Hepatocyte (in vitro differentiated cells): ENCODE measurements at places on chromosomes 1 and 21.

GRCh38 chr1:235932090-235932510 lies 65.4 kb upstream of the LYST start:
- no peak for DNase-seq

DNA sequence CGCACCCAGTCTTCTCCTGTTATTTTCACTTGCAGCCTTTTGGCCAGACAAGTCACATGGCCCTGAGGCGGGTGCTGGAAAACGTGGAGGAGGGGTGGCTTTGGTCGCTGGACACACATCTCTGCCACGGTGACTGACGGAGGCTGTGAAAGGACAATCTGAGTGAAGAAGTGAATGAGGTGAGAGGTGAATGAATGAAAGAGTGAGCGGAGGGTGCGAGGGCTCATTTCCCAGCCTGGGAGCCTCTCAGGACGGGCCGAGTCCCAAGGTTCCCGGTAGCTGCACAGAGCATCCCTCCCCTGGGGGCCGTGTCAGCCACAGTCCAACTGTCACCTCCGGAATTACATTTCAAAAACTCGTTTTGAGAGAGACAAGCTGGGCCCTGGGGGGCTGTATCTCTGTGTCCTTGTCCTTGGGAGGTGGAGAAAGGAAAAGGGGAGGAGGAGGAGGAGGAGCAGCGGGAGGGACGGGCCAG lies 89.6 kb downstream of the UBIAD1 start:
- no peak for DNase-seq

DNA sequence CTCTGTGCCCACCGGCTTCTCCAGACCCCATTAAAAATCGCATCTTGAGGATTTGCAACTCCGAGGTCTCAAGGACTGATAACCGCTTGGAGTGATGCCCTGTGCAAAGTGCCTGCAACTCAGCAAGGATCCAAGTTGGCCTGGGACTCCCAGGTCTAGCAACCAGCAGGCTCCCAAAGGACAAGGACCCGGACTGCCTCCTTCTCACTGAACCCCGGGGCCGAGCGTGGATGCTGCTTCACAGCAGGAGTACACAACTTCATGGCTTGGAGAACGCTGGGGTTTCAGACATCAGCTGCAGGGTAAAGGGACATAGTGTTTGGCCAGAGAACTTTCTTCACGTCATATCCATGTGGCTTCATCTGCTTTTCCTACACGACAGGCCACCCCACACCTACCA lies 65.2 kb downstream of the ATP5PO start:
- DNase-seq: no peak

GRCh38 chr1:40042341-40042740 lies 1.8 kb downstream of the CAP1 start:
- DNase-seq: no peak

- DNase-seq: peak; percentile 92
Observed at GRCh38 chr1:94247138-94248094, 10.0 kb upstream of the ARHGAP29 start.

DNA sequence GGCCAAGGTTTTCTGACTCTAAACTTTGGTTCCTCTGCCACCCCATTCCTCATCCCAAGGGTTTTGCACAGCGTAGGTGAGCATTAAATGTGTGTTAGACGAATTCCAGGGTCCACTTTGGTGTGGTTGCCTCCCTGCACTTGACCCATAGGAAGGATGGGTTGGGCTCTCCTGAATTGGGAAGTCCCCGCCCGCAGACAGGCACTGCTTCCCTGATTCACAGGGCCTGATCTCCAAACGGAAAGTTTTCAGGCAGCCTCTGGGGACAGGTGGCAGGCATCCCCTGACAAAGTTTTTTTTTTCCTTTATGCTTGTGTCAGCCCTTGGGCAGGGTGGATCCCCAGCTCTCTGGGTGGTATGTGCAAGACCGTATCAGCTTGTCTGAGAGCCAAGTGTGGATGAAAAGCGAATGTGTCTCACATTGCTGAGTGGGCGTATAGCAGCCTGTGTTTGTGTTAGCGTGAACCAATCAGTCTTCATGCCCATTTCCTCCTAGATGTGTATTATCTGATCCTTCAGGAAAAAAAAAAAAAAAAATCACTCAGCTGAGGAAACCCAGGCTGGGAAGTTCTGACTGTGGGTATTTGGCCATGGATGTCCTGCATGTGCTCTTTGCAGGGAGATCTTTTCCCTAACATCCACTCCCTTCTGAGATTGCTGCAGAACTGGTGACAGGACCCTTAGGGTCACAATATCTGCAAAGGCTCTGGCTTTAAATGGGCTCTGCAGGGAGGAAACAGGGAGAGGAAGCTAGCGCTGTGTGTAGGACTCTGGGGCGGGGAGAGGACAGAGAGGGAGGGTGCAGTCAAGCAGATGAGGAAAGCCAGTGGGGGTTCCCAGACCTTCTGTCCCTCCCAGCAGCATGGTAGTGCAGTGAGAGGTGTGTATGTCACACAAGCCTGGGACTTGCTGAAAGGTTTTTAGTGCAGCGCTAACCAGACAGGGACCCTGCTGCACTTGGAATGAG lies 42.2 kb upstream of the TRABD2B start:
- DNase-seq: peak; percentile 41

DNA sequence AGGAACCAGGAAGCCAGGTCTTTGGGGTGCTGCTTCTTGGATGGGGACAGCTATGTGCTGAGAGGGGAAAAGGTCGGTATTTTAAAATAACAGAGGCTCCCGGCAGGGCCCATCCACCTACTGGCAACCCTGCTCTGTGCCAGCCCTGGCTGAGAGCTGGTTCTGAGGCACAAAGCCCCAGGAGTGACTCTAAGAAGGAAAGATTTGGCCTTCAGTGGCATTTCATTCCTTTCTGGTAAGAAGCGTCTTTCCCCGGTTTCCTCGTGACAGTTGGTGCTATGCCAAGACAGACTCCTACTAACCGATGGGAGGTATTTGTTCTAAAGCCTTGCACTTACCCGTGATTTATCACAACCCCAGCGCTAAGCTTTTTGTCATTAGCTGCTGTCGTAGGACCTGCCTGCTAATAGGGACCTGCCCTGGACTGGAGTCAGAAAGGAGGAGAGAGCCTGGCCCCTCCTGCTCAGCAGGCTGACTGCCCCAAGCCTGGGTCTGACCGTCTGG lies 123.1 kb upstream of the ADAR start:
- no peak for DNase-seq

- no peak for DNase-seq
Observed at GRCh38 chr1:112285316-112285715, 110.7 kb upstream of the CTTNBP2NL start.

DNA sequence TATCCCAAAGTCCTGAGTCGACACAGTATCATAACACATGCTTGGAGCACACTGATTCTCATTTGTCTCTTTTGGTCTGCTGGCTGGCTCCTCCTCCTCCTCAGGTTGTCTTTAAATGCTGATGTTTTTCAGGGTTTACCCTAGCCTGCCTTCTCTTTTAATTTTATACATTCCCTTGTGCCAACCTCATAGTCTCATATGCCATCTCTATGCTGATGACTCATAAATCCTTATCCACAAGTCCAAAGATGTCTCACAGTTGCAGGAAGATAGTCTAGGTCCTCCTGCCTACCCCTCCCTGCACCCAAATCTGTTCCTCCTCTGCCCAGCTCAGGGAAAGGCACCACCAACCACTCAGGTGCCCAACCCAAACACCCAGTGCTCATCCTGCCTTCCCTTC lies 108.3 kb downstream of the SIPA1L2 start:
- DNase-seq: no peak

- DNase-seq: no peak
Observed at GRCh38 chr1:66553846-66554245, 19.9 kb downstream of the SGIP1 start.

DNA sequence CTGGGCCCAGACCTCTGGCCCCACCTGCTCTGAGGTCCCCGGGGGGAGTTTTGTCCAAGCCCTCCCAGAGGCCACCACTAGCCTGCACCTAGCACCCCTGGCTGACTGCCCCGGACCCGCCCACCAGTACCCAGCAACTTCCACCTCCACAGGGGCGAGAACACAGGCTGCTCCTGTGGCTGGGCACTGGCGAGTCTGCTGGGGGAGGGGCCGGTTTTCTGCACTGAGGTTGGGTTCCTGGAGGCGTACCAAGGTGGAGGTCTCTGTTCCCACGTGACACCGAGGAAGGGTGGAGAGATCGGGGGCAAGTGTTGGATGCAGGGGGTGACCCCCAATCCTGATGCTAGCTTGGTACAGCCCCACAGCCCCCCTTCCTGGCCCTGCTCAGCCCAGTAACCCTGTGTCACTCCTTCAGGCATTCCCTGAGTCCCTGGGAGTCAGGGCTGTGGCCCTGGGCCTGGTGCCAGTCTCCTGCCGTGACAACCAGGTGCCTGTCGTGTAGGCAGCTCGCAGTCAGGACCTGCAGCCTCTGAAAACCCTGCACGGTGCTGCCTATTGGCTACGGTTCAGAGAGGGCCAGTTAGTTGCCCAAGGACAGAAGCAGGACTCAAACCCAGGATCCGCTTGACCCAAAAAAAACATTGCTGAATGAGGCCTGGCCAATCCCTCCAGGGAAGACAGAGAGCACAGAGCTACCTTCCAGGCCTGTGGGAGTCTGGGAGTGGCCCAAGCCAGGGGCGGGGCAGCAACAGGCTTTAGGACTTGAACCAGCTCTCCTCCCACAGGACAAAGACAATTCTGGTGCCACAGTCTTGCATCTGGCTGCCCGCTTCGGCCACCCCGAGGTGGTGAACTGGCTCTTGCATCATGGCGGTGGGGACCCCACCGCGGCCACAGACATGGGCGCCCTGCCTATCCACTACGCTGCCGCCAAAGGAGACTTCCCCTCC lies 3.1 kb downstream of the ESPN start:
- no peak for DNase-seq

DNA sequence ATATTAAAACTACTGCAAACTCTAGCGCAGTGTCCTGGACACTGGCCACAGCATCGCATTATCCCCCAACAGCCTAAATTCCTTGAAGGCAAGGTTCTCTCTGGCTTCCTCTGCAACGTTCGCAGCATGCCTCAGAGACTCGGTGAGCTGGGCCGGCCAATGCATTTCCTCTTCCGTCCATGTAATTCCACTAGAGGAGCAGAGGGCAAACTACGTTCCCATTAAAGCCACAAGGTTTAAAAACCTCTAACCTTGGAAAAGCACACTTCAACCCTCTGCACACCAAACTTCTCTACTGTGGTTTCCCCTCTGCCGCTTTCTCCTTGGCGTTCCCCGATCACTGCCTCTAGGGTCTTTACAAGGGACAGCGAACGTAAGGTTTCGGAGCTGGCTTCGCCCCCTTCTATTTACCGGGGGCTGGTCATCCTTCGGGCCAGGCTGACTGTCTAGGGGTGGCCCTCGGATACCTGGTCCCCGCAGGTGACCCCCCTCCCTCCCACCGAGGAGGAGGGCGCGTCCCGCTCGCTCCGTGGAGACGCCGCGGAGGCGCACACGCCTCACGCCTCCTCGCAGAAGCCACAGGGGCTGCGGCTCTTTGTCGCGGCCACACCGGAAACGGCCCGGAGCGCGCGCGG lies 456 bp upstream of the SMYD2 start:
- DNase-seq: peak; percentile 53

GRCh38 chr1:38258085-38258627 lies 211.6 kb upstream of the POU3F1 start:
- DNase-seq: no peak

DNA sequence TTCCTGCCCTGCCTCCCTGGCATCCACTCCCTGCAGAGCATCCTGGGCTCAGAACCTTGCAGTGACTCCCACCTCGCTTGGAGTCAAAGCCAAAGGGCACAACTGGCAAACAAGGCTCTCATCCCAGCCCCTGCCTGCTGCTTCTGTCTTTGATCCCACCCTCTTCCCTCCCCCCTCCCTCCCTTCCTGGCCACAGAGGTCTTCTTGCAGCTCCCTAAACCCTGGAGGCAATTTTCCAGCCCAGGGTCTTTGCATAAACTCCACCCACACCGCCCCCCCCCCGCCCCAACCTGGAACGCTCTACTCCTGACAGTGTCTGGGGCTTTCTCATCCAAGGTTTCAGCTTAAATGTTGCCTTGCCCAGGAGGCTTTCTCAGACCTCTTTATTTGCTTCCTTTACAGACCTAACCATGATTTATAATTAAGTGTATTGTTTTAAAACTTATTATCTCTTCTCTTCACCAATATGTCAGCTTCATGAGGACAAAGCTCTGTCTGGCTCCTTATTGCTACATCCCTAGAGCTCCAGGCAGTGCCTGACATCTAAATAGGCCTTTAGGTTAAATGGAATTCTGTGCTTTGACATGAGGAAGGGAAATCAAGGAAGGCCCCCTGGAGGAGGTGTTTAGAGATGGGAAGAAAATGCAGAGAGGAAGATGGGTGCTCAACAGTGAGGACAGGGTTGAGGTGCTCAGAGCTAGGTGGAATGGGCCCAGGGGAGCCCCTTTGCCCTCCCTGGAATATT lies 37.7 kb upstream of the PADI1 start:
- DNase-seq: no peak

DNA sequence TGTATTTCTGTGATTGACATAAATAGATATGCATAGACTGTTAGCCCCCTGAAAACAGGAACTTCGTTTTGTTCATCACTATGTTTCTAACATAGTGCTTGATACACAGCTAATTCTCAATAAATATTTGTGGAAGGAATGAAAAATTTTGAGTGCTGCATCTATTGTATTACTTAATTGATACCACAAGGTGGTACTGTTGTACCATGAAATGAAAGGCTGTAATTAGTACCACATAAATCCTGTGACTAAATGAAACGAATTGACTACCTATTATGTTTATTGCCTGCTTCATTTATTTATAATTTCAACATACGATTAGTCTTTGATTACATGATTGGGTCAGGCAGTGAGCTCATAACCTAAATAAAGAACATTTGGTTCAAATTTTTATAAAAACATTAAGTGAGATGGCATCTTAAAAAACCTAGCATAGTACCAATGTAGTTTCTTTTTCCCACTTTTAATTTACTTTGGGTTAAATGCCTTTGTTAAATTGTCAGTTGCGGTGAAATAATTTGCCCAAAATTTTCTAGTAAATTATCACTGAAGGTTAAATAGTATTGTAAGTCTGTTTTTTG lies 15.0 kb upstream of the TGFB2 start:
- peak; percentile 25 for DNase-seq

DNA sequence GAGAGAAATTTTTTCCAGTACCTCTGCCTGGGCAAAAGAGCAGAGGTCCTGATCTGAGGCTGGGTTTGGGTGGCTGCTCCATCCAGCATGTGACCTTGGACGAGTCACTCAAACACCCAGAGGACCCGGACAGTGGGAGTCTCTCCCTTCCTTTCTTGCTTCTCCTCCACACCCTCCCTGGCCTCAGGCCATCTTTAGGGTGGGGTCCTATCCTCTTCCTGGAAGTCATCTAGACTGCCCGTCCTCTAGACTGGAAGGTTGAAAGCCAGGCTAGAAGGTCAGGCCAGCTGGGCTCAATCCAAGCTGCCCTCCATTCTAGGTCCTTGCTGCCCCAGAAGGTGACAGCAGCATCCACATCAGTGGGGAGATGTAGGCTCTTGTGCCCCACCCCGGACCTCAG lies 599.5 kb downstream of the MATN1 start:
- no peak for DNase-seq

DNA sequence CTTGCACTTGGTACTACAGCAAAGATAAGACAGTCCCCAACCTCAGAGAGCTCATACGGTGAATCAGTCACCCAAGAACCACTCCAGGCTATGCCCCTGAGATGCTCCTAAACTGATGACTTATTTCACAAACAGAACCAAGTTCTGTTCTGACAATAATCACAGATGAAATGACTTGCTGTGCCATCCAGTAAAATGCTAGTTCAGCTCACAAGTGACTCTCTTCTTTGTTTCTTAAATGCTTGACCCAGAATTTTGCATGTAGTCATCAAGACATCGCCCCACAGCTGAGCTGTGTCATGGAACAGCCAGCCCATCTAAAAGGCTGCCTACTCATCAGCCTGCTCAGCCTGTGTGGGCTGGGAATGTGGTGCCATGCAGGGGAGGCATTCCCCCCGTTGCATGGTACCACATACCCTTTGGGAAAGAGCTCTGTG lies 6.1 kb upstream of the SLC19A2 start:
- no peak for DNase-seq

- DNase-seq: peak; percentile 47
Observed at GRCh38 chr1:94094469-94095111, 26.4 kb downstream of the ABCA4 start.
